Progenitor cell of endocrine pancreas (in vitro differentiated cells): ENCODE measurements at places on chromosomes 12 and 14. TPM values are rescaled to one million over a fixed set of nuclear protein-coding genes. Genes with fewer than 3 reads are reported as not detected.

KRT78 gene
- not detected in 2 replicates for total RNA-seq

HVCN1 gene
- total RNA-seq = 4.2 and 5.0 TPM in 2 replicates

CLBA1 gene
- total RNA-seq = 20.1 and 20.8 TPM in 2 replicates

MDM1 gene
- total RNA-seq = 21.5 and 24.6 TPM in 2 replicates

CFAP54 gene
- total RNA-seq = 5.9 TPM in 2 replicates

- H3K4me3 ChIP-seq = no peak overlapping the region
- DNase-seq = no peak
Observed at GRCh38 chr14:61227884-61228591, 53.1 kb downstream of the TMEM30B start.

- H3K27ac ChIP-seq = no peak overlapping the region
- H3K4me1 ChIP-seq = peaks cover 6% of the 10 kb centered on the region
- H3K36me3 ChIP-seq = peaks cover 5% of the 10 kb centered on the region
- peaks cover 22% of the 10 kb centered on the region for H3K27me3 ChIP-seq
Observed at GRCh38 chr12:19434538-19434937, 4.8 kb upstream of the AEBP2 start.

PLXNC1 gene
- 25.4 and 25.7 TPM in 2 replicates for total RNA-seq

DNA sequence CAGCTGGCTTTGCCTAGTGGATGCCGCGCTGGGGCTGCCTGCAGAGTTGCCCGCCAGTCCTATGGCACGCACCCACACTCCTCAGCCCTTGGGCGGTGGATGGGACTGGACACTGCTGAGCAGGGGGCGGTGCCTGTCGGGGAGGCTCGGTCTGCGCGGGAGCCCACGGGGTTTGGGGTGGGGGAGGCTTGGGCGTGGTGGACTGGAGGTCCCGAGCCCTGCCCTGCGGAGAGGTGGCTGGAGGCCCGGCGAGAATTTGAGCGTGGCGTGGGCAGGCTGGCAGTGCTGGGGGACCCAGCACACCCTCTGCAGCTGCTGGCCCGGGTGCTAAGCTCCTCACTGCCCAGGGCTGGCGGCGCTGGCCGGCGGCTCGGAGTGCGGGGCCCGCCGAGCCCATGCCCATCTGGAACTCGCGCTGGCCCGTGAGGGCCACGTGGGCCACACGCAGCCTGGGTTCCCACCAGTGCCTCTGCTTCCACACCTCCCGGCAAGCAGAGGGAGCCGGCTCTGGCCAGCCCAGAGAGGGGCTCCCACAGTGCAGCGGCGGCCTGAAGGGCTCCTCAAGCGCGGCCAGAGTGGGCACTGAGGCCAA, 68.1 kb downstream of the ETNK1 start:
- H3K4me3 ChIP-seq = no peak overlapping the region
- peaks cover 5% of the 10 kb centered on the region for H3K4me1 ChIP-seq
- H3K27me3 ChIP-seq = no peaks in the 10 kb centered on the region

DNA sequence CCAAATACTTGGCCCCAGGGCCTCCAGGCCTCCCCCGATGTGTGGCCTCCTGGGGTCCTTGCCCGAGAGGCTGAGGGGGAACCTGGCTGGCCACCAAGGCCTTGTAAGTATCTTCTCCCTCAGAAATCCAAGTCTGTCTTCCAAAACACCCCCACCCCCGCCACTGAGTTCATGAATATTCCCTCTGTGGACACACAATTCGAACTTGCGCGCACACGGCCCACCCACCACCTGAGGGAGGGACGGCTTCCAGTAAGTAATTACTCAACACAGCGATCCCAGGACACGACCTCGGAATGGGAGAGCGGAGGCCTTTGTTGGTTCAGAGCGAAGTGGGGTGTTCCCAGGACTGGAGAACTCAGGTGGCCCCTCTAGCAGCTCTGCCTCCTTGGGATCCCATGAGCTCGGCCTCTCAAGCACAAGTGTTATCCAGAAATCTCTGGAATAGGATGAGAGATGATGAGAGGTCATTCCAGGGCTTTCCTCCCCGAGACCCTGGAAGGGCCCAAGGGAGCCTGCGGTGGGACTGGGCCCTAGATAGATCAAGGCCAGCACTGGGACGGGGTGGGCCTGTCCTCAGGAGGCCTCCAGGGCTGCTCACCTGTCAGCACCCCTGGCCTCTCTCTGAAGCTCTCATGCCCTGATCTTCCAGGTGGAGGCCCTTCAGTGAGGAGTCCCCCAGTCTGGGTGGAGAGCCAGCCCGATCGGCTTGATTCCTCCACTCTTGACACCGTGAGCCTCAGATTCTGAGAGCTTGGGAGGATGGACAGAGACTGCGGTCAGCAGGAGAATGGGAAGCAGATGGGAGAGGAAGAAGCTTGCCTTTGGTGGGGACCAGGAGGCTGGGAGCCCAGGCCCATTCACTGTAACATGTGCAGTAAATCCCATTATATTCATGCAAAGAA, 219.0 kb upstream of the RTL1 start:
- H3K27ac ChIP-seq = no peak overlapping the region
- H3K27me3 ChIP-seq = peaks cover 22% of the 10 kb centered on the region
- H3K36me3 ChIP-seq = no peaks in the 10 kb centered on the region
- no peaks in the 10 kb centered on the region for H3K4me1 ChIP-seq
- DNase-seq = no peak

TEX52 gene
- total RNA-seq = not detected in 2 replicates

DNA sequence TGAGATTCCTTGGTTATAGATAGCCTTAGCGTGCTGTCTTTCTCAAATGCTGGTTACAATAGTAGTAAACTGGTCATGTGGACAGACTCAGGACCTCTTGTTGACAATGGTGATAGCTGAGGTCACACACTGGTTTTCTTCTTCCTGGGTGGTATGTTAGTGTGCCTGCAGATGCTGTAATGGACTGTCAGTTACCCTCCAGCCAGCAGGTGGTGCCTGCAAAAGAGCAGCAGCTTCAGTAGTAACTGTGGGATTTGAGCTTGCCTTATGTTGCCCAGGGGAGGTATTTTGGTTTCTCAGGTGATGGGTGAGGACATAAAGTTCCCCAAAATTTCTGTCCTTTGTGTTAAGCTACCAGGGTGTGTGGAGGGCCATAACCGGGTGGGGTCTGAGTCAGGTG, 33.7 kb upstream of the SCAF11 start:
- no peaks in the 10 kb centered on the region for H3K27me3 ChIP-seq
- H3K4me3 ChIP-seq = no peak overlapping the region
- no peak for DNase-seq
- no peak overlapping the region for H3K27ac ChIP-seq

DNA sequence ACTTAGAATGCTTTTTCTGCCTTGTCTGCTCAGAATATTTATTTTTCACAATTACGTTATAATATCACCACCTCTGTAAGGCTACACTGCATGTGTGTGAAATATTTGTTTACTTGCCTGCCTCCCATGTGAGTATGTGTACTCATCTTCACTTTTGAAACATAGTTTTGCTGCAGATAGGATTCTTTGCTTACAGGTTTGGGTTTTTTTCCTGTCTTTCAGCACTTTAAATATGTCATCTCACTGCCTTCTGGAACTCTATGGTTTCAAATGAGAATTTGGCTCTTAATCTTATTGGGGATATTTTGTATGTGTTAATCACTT, 10.9 kb downstream of the G2E3 start:
- H3K36me3 ChIP-seq = peaks cover 3% of the 10 kb centered on the region
- H3K27me3 ChIP-seq = no peaks in the 10 kb centered on the region
- no peak overlapping the region for H3K27ac ChIP-seq
- H3K4me1 ChIP-seq = peaks cover 22% of the 10 kb centered on the region
- no peak overlapping the region for H3K4me3 ChIP-seq

- no peaks in the 10 kb centered on the region for H3K27me3 ChIP-seq
- no peaks in the 10 kb centered on the region for H3K36me3 ChIP-seq
- DNase-seq = no peak
- H3K4me3 ChIP-seq = no peak overlapping the region
- peaks cover 6% of the 10 kb centered on the region for H3K4me1 ChIP-seq
Observed at GRCh38 chr12:93447555-93448290, 6.0 kb upstream of the UBE2N start.

DNA sequence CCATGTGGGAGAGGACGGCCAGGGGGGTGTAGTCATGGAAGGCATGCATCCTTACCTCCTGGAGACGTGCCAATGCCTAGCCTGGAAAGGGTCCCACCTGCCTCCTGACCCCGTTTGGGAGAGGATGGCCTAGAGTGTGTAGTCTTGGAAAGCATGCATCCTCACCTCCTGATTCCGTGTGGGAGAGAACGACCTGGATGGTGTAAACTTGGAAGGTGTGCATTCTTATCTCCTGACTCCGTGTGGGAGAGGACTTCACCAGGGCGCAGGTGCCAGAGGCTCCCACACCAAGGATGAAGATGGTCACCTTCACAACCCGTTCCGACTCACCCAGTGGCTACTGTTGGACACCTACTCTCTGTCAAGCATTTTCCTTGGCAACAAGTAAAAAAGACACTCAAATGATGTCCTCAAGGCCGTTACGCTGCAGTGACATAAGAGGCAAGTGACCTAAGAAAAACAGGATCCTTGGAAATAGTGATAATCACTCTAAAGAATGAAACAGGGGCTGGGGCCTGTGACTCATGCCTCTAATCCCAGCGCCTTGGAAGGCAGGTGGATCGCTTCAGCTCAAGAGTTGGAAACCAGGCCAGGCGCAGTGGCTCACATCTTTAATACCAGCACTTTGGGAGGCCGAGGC, 37.5 kb upstream of the FZD10 start:
- H3K27ac ChIP-seq = no peak overlapping the region
- H3K4me3 ChIP-seq = no peak overlapping the region
- H3K27me3 ChIP-seq = peaks cover 46% of the 10 kb centered on the region
- H3K4me1 ChIP-seq = no peaks in the 10 kb centered on the region
- H3K36me3 ChIP-seq = no peaks in the 10 kb centered on the region

DNA sequence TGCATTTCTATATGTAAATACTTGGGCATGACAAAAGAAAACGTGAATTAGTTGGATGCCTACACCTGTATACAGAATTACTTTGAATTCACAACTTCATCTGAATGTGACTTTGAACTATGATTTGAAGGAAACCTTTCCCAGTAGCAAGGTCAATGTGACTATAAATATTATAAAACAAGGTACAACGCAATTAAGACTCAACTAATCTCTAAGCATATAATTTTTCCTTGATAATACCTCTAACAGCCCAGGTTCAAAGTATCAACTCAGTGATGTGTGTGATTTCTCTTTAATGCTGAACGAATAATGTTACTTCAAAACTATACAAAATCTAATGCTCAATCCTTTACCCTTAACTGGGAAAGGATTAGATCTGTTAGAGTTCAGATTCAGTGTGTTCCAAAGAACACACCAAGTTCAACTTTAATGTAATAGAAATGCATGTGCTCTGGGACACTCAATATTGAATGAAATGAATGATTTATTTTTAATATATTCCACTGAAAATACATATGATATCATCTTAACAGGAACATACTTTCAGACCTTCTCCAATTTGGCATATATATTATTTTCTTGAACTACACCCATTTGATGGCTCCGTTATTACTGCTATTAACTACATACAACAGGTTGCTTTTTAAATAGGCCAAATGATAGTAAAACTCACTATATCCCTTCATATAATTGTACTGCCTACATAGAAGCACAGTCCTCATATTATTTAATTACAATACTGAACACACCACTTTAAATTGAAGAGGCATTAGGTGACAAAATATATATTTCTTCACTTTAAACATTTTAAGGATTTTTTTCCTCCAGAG, 40.1 kb upstream of the MTERF2 start:
- no peak for DNase-seq
- no peak overlapping the region for H3K27ac ChIP-seq
- H3K36me3 ChIP-seq = no peaks in the 10 kb centered on the region
- peaks cover 22% of the 10 kb centered on the region for H3K4me1 ChIP-seq
- no peaks in the 10 kb centered on the region for H3K27me3 ChIP-seq
- no peak overlapping the region for H3K4me3 ChIP-seq

DNA sequence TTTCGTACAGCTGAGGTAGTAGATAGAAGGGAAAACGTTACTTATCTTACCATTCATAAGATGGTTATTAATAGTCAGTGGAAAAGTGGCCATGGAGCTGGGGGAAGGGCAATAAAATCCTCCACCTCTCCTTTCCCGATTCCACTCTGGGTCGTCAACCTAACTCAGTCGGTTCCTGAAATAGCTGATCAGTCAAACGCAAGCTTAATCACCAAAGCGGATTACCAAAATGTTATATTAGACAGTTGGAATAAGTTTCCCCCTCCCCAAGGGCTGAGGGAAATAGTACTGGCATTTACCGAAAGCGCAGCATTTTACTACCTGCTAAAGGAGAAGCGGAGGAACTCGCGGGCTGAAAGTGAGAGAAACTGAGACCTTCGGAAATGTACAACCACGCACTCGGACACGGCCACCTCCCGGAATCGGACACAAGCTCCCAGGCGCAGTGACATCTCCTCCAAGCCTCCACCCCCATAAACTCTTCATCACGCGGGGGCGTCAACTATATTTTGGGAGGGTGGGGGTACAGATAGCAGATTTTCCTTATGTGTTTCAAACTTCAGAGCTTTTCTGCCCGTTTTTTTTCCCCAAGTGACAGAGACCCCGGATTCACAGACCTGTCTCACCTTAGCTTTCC, 1.2 kb downstream of the PPM1H start:
- no peaks in the 10 kb centered on the region for H3K36me3 ChIP-seq
- H3K27me3 ChIP-seq = peaks cover 3% of the 10 kb centered on the region
- no peak for DNase-seq
- peak overlapping the region; percentile 96 for H3K4me3 ChIP-seq

ABCB9 gene
- total RNA-seq = 10.4 and 10.5 TPM in 2 replicates

- H3K4me3 ChIP-seq = no peak overlapping the region
- no peak overlapping the region for H3K27ac ChIP-seq
- H3K36me3 ChIP-seq = no peaks in the 10 kb centered on the region
- peaks cover 11% of the 10 kb centered on the region for H3K4me1 ChIP-seq
Observed at GRCh38 chr12:91278126-91278525, 95.5 kb upstream of the DCN start.

CD163L1 gene
- total RNA-seq = 1.1 TPM in 2 replicates

DNA sequence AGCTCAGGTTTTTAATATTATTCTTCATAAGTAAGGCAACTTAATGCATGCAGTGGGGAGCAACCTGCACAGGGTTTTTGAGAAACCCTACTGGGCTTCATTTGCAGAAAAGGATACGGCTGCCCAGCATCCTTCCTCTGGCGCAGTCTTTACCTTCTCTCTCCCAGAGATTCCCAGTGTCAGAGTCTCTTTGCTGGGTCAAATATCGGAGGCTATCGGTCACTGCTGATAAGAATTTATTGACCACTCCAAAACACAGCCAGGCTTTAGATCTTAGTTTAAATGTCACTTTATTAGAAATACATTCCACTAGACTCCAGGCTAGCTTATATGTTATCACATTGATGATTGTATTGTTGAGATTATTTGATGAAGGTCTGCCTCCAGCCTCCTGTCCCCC, 147.2 kb upstream of the CPSF6 start:
- no peak overlapping the region for H3K4me3 ChIP-seq
- H3K27me3 ChIP-seq = peaks cover 2% of the 10 kb centered on the region
- H3K27ac ChIP-seq = no peak overlapping the region
- peaks cover 4% of the 10 kb centered on the region for H3K4me1 ChIP-seq
- no peaks in the 10 kb centered on the region for H3K36me3 ChIP-seq
- DNase-seq = no peak

- H3K36me3 ChIP-seq = no peaks in the 10 kb centered on the region
- H3K4me3 ChIP-seq = no peak overlapping the region
- peaks cover 14% of the 10 kb centered on the region for H3K27me3 ChIP-seq
- H3K27ac ChIP-seq = no peak overlapping the region
Observed at GRCh38 chr12:131852551-131853299, 24.5 kb downstream of the MMP17 start.
